ENCODE measurements at places on chromosomes 11 and 22.

DNA sequence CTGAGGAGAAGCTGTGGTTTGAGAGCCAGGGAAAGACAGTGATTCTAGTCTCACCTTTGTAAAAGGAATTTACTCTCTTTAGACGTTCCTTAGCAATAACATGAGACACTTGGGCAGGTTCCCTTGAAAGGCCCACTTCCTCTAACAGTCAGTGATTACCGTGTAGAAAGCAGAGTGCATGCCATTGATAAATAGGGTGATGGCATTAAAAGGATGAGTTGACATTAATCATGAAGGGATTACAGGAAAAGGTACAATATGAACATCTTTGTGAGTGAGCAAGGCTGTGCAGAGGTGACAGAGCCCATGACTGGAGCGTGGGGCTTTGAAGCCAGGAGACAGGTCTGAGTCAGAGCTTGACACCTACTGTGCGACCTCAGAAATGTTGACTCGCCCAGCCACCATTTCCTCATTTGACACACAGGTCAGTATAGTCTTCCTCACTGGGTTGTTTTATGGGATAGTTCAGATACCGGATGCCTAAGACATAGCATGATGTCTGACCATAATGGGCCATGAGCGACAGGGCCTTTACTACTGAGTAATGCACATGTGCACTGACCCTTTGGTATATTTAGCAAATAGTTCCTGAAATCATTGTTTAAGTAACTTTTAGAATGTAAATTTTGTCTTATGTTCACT lies 341.7 kb upstream of the MTNR1B start:
- DNase-seq = no peak

- DNase-seq = no peak
Measured at GRCh38 chr11:97974798-97975498, 1045.8 kb upstream of the CNTN5 start.

DNA sequence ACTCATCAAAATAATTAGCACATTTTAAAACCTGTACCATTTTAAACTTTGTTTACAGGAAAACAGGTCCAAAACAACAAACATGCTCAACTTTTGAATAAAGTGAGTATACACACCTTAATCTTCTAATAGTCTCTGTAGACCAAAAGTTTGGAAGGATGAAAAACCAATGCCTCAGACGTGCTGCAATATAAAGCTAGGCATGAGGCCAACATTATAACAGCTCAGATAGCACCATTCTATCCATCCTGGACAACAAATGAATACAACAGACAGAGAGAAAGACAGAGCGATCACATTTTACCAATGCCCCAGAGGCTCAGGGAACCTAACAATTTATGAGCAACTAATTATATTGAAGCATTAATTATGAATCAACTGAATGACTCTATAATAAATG lies 77.0 kb downstream of the PAK1 start:
- DNase-seq = no peak

GRCh38 chr11:119697445-119697844 lies 31.6 kb downstream of the NECTIN1 start:
- DNase-seq = no peak

DNA sequence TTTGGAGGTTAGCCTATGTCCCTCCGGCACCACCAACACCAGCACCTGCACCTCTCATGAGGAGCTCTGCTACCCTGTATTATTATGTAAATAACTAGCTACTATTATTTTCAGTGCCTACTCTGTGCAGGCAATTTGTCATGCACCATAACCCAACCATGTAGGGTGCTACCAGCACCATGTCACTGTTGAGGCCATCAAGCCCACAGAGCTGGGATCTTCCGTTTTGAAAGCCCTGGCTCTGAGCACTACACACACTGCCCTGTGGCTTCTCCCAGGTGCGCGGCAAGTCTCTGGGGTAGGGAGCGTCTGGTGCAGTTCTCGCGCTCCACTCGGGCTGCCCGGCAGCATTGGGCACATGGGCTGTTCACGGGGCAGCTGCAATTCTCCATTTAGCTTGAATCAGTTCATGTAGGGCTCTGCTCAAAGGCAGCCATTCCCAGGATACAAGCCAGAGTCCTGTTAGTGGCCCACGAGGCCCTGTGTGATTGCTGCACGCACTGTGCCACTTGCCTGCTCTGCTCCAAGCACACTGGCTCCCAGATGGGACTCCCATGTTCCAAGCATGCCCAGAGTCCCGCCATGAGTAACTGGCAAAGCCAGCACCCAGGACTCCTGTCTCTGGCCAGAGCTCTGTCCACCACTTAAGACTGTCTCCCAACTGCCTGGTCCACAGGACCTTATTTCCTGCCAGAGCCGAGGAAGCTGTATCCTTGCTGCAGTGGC lies 42.5 kb upstream of the CDON start:
- DNase-seq = no peak

DNA sequence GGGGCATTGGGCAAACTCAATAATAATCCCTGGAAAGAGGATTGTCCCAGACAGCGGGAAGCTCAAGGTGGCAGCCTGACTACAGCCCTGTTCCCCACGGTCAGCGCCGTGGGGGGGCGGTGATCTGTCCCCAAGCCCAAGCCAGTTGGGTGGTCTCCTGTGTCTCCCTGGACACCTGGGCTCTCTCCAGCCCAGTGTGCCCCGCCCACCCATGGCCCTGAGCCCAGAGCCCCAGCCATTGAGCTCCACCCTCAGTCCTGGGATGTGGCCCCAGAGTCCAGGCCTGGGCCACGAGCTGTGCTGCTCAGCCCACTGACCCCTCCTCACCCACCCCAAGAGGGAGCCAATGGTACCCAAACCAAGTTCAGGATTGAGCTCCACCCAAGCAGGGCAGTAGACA lies 27.9 kb upstream of the PDE2A start:
- no peak for DNase-seq

DNA sequence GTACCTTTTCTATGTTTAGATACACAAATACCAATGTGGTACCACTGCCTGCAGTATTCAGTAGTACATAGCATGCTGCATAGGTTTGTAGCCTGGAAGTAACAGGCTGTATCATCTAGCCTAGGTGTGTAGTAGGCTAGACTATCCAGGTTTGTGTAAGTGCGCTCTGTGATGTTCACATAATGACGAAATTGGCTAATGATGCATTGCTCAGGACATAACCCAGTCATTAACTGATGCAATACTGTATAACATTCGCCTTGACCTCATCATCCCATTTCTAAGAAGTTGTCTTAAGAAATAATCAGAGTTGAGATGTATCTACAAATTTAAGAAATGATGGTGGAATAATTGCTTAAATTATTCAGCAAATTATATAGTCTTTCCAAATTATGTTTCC lies 116.0 kb upstream of the TIMP3 start:
- DNase-seq = no peak

DNA sequence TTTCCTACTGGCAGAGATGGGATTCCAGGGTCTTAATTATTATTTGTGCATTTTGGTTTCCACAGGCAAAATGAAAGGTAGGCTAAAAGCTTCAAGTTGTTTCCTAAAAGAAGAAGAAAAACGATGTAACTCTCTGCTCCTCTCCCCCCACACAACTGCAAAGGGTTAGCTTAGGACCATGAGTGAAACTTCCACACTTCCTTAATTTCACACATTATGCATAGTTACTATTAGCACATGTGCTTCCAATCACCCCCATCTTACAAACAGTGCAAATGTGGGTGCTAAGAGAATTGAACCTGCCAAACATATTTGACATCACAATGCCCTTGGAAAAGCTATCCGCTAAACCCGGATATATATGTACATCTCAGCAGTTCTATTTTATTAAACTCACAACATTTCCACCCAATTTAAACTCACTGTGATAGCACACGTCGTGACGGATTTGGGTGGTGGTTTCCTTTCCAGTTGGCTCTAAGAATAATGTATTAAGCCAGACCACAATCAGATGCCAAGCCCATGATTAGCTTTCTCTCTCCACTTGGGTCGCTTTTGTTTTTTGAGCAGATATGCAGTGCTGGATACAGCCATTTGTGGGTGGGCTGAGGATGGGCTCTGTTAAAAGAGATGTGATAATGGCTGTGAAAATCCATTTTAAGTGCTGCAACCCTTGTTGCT lies 245.0 kb upstream of the POU2AF2 start:
- DNase-seq = no peak

DNA sequence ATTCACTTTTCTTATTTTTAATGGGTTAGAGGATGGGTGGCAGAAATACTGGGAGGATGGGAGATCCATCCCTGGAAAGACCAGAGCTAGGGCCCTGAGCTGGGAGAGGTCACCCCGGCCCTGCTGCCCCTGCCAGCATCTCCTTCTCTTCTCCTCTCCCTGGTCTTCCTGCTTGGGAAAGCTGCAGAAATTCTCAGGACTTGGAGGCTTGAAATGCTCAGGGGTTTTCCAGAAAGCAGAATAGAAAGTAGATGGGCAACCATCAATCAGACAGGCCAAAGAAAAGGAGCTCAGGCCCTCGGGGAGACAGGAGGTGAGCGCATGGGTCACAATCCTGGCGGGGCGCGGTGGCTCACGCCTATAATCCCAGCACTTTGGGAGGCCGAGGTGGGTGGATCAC lies 1.5 kb downstream of the APOBEC3H start:
- DNase-seq = no peak

DNA sequence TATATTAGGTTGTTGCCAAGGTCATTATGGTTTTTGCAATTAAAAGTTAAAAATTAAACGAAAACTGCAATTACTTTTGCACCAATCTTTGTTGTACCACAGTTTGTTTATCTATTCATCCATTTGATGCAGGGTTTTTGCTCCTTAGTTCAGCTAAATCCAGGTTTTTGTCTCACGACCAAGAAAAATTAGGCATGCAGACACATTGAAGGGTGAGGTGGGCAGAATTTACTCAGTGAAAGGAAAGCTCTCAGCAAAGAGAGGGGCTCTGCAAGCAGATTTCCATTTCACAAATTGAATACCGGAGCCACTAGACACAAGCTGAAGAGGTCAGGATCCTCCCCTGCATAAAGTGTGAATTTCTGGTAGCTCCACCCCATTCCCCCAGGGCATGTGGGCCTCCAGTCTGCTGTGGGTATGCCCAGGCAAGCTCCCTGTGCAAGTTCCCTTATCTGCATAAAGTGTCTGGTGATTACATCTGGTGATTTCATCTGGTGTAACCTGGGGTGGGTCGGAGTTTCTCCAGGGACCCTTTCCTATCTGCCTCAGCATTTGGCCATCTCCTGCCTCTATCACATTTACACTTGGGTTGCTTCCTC lies 33.3 kb downstream of the APOL6 start:
- DNase-seq = no peak

GRCh38 chr11:61187505-61188130 lies 15.7 kb upstream of the PGA3 start:
- DNase-seq = peak; percentile 87

GRCh38 chr22:25353516-25354445 lies 134.3 kb downstream of the CRYBB2 start:
- no peak for DNase-seq

DNA sequence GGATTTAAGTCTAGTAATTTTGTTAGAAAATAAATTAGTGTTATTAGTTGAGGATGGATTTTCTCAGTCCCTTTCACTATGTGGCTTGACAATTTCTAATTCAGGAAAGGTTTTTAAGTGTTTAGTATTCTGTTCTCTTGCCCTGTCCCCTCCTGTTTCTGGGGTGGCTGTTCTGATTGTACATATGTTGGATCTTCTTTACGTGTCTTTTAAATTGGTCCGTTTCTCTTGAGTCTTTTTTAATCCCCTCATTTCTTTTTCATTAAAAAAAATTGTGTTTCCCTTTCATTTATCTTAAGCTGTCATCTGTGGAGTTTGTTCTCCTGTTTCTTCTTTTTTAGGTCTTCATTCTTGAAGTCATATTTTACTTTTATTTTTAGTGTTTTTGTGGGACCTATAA lies 12.5 kb downstream of the ZBED4 start:
- no peak for DNase-seq

GRCh38 chr22:35678836-35679235 lies 30.6 kb downstream of the APOL6 start:
- DNase-seq = no peak

- no peak for DNase-seq
Measured at GRCh38 chr11:69030301-69030700, 17.3 kb upstream of the MRGPRF start.

DNA sequence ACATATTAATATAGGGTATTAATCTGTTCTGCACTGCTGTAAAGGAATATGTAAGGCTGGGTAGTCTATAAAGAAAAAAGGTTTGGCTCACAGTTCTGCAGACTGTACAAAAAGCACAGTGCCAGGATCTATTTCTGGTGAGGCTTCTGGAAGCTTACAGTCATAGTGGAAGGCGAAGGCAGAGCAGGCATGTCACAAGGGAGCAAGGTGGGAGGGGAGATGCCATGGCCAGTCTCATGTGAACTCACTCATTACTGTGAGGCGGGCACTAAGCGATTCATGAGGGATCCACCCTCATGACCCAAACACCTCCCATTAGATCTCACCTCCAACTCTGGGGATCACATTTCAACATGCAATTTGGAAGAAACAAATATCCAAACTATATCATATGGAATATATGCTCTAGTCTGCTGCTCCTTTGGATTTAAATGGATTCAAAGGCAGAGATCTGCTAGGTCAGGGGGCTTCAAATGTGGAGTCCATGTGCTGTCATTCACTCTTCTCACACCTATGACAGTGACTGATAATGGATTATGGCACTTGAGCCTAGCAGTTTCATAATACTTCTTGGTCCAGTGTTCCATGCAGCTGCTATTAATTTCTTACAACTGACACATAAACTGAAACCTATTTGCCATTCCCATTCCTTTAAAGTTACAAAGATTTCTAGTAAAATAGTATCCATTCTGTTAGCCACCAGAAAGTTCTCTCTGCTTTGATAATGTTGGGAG lies 146.0 kb downstream of the ATG16L2 start:
- DNase-seq = no peak

- DNase-seq = peak; percentile 35
Measured at GRCh38 chr22:22576244-22576988, 17.4 kb upstream of the PRAME start.

DNA sequence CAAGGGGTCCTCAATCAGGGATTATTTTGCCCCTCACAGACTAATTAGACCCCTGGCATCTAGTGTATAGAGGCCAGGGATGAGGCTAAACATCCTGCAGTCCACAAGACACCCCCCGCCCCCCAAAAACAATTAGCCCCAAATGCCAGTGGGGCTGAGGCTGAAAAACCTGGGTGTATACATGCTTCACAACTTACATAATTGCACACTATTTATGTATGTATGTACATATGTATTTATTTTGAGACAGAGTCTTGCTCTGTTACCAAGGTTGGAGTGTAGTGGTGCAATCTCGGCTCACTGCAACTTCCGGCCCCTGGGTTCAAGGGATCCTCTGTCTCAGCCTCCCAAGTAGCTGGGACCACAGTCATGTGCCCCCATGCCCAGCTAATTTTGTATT lies 28.8 kb upstream of the SHANK2 start:
- no peak for DNase-seq

GRCh38 chr11:122910775-122911174 lies 28.2 kb downstream of the JHY start:
- DNase-seq = peak; percentile 28

GRCh38 chr11:70931430-70931829 lies 320.9 kb downstream of the SHANK2 start:
- no peak for DNase-seq

DNA sequence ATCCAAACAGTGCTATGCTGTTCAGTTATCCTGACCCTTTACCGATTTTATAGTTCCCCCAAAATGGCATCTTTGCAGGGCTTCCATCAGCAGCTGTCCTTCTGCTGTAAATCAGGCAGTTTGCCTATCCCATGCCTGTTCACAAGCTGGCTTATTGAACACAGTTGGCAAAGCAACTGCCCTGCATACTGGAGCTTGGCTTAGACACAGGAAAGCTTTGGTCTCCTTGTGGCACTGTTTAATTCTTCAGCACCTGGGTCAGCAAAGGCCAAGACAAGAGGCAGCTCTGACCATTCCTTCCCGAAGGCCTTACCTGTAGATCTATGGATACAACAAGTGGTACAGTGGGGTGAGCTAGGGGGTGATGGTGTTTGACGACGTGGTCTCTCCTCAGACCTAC lies 32.2 kb downstream of the TSPAN18 start:
- DNase-seq = no peak

GRCh38 chr11:44763121-44763820 lies 36.5 kb downstream of the TSPAN18 start:
- DNase-seq = no peak
